Stimulated activated CD4-positive, alpha-beta T cell treated with anti-CD3 and anti-CD28 coated beads, TNF-alpha, amount 100 ng/mL, for 24 hours (primary cell): ENCODE measurements at places on chromosomes 4 and X.

DNA sequence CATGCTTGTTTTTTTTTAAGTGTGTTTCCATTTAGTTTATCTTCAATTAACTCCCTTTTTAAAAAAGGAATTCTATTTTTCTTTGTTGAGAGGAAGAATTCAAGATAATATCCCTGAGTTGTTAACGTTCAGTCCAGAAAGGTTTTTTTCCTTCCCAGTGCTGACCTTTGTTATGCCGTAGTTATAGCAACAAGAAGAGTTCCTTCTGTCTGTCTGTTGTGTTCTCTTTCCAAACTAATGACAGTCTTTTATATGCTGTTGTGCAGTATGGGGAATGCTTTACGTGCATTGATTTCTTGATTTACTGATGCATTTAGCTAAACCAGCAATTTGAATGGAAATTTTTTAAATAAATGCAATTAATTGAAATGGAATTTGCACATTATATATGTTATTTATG is 6.6 kb upstream of the CXXC4 start:
- DNase-seq = no peak

GRCh38 chr4:5365071-5366008 is 314.1 kb downstream of the STK32B start:
- DNase-seq = no peak

DNA sequence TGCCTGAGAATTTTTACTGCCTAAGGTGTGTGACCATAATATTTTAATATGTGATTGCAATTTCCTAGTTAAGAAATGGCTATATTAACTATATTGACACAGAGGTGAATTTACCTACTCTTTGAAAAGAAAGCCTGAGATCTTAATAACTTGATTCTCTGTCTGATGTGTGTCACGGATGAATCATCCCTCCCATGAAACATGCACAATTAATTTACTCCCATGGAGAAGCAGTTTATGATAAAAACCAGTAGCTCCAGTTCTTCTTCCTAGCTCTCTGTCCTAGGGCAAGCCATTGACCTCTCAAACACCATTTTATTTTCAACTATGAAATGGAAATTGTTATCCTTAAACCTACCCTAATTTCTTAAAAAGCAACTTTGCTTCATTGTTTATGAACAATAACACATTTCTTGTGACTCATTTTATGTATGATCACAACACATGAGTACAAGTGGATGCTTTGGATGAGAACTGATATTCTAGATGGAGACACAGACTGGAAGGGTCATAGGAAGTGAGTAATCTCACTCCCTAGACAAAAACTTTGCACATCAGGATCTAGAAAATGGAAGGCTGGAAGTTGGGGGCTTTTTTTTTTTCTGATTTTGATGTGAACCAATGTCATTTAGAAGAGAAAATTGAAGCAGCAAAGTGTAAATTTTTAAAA is 438.3 kb downstream of the GPAT3 start:
- no peak for DNase-seq

- no peak for DNase-seq
Observed at GRCh38 chrX:50700921-50701320, 113.1 kb downstream of the SHROOM4 start.

DNA sequence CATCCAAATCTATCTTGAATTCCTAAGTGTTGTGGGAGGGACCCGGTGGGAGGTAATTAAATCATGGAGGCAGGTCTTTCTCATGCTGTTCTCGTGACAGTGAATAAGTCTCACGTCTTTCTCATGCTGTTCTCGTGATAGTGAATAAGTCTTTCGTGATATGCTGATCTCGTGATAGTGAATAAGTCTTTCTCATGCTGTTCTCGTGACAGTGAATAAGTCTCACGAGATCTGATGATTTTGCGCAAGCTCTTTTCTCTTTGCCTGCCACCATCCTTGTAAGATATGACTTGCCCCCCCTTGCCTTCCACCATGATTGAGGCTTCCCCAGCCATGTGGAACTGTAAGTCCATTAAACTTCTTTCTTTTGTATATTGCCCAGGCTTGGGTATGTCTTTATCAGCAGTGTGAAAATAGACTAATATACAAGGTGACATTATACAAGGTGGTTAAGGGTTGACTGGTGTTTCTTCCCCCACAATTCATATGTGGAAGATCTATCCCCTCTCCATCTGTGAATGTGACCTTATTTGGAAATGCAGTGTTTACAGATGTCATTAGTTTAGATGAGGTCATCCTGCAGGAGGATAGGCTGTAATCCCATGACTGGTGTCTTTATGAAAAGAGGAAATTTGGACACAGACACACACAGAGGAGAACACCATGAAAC is 27.6 kb downstream of the ARSD start:
- DNase-seq = no peak

GRCh38 chr4:14669371-14669770 is 332.9 kb upstream of the CPEB2 start:
- DNase-seq = no peak

DNA sequence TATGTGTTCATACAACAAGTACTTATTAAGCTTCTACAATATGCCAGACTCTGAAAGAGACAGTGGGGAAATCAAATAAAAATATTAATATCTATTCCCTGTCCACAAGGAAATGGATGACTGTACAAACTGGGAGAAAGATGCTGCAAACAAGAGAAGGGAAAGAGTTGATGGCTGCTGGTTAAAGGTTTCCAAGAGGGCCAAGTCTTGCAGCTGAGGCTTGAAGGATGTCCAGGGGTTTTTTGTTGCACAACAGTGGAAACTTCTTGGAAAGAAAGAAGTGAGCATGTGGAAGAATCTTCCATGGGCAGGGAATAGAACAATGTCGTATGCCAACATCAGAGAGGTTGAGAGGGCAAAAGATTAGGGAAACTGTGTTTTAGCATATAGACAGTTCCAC is 95.8 kb downstream of the MID1 start:
- no peak for DNase-seq

DNA sequence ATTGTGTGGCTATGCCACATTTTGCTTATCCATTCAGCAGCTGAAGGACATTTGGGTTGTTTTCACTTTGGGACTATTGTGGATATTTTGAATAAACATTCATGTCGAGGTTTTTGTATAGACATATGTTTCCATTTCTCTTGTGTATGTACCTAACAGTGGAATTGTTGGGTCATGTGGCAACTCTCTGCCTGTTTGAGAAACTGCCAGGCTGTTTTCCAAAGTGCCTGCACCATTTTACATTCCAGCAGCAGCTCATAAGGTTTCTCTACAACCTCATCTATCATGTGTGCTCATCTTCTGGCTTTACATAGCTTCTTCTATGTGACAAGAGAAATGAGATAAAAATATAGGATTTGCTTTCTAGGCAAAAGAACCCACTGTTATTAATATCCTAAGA is 29.5 kb upstream of the TSPAN5 start:
- no peak for DNase-seq

GRCh38 chr4:147233-147632 is 22.9 kb downstream of the ZNF718 start:
- DNase-seq = no peak

DNA sequence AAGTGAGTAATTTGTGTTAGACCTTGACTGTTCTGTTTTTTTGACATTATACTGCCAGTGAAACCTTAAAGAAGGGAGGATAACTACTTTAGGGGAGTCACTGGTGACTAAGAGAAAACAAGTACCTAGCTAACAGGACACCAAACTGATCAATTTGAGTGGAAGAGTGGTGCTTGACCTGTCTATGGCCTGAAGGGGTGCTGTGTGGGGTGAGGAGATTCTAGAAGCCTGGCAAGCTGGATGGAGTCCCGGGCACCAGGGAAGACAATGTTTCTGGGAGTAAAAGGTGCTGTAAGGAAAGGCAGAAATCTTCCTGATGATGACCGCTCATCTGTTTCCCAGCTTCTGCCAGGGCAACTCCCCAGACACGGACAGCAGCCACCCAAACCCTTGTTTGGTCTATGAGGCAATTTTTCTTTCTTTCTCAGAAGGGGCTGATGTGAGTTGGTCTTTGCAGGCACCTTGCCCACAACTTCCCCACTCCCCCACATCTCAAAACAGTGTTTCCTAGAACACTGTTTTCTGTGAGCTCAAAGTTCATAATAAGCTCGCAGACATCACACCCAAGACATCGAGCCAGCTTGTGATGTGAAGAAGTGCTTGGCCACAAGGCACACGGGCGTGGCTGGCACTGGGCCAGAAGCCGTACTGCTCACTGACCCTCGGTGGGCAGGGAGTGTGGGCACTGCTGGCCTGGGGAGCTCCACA is 4.6 kb downstream of the TXK start:
- no peak for DNase-seq

- no peak for DNase-seq
Observed at GRCh38 chr4:80107374-80107773, 34.3 kb upstream of the ANTXR2 start.

- DNase-seq = no peak
Observed at GRCh38 chr4:110208419-110208818, 10.0 kb upstream of the ELOVL6 start.

DNA sequence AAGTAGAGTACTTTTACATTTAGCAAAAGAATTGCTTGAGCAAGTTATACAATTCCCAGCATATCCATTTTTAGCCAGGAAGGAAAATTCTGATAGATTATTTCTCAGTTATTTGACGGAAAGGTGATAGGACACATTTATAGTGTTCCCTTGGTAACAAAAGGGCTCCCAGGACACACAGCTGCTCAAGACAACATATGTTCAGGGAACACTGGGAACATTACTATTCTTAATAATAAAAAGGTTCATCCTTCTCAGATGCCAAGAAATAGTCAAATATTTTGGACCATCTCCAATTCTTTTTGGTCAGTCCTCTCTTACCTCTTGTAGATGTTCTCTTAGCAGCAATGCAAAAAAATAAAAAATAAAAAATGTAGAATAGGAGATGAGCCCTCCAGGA is 66.8 kb upstream of the SMAD1 start:
- no peak for DNase-seq

DNA sequence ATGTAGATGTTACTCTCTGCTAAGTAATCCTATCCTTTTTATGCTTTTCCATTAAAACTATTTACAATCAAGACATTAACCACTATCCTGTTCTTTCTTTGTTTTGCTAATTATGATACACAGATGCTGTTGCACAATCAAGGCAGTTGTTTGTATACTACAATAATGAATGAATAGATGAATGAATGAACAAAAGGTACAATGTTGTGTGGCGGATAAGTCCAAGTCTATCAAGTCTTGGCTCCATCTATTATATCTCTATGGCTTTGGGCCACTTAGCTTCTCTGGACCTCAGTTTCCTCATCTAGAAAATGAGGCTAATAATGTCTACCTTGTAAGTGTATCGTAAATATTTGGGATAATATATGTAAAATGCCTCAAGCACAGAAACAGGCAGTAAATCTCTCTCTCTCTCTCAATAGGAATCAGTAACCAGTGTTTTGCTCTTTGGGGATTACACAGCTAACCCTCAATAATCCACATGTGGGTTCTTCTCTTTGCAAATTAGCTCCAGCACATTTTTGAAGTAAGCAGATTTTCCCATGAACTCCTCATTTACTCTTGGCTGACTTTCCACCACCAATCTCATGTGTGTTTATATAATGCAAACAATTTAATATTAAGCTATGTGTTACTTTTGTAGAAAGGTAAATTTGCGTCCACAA is 27.8 kb upstream of the TSPAN5 start:
- no peak for DNase-seq

DNA sequence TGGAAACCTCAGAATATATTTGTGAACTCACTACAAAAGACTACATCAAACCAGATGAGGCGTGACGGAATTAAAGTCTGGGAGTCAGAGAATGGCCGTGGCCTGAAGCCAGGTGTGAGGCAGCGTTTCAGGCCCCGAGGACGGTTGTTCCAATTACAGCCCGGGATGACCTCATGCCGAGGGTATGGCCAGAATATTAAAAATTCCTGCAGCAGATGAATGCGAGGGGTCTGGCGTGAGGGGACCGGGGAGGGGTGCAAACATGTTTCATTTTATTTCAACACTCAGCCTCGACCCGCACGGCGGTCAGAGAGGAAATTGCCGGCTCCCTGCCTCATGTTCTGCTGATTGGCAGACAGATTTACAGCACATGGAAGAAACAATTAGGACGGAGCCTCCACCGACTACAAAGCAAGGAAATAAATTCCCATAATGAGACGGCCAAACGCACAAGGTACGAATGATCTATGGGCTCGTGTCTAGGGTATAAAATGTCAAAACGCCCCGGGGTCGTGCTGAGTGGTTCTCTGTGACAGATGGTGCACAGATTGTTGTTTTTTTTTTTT is 289.7 kb downstream of the SHOX start:
- DNase-seq = no peak

DNA sequence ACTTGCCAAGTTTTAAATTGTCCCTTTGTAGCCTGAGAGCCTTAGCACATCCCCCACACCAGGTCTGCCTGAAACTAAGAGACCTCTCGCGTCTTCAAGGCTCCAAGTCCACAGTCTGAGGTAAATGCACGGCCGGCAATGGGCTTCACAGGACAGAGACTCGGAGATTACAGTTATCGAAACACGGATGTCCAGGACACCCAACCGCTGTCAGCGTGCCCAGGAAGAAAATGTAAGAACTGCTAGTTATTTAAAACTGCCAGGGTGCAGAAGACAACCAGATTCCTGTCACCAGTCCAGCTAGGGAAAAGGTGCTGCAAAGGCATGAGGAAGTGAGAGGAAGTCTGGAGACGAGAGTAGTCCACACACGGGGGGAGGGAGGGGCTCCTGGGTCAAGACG is 28.9 kb downstream of the ZNF827 start:
- DNase-seq = no peak

GRCh38 chr4:161320377-161320776 is 843.4 kb downstream of the FSTL5 start:
- no peak for DNase-seq

DNA sequence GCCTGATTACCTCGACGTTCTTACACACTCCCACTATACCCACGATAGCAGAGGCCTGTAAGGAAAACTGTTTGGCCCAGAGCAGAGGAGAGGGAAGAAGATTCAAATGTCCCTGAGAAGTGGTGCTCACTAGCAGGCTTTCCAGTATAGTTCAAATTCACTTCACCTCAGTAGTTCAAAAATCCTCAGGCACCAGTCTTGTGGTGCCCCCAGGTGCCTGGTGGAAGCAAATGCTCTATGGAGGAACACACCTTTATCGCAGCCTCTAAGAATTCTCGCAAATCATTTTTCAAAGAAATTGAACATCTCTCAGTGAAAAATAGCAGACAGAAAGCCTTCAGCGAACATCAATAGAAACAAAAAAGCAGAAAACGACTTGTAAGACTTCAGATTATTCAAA is 12.2 kb upstream of the MTMR1 start:
- DNase-seq = no peak

GRCh38 chr4:8284391-8284790 is 14.8 kb downstream of the HTRA3 start:
- no peak for DNase-seq
